Activated CD4-positive, alpha-beta memory T cell treated with anti-CD3 and anti-CD28 coated beads, Interleukin-2, amount 10 ng/mL, durations not matched to agents 7 days and 5 days (primary cell): ENCODE measurements at places on chromosomes 2 and 18.

GRCh38 chr2:74242354-74243071 lies 44.1 kb downstream of the MTHFD2 start:
- DNase-seq, result no peak

DNA sequence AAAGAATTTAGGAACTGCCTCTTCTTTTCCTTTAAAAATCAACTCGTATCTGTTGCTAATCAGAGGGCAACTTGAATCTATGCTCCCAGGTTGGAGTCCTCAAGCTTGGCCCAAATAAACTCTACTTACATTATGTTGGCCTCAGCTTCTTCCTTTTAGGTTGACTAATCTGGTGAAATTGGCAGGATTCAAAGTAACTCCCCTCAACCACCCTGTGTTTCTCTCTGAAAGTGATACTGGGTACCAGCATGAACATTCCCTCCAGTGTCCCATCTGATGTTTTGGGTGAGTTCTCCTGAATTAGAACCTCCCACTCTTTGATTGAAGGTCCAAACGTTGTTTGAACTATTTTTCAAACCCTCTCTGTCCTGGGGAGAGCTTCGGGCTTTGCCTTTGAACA lies 41.3 kb upstream of the MSH6 start:
- DNase-seq, result no peak

- no peak for DNase-seq
Observed at GRCh38 chr2:123826729-123827271, 198.3 kb upstream of the CNTNAP5 start.

GRCh38 chr18:45608400-45608799 lies 6.9 kb upstream of the SLC14A2 start:
- DNase-seq, result no peak

DNA sequence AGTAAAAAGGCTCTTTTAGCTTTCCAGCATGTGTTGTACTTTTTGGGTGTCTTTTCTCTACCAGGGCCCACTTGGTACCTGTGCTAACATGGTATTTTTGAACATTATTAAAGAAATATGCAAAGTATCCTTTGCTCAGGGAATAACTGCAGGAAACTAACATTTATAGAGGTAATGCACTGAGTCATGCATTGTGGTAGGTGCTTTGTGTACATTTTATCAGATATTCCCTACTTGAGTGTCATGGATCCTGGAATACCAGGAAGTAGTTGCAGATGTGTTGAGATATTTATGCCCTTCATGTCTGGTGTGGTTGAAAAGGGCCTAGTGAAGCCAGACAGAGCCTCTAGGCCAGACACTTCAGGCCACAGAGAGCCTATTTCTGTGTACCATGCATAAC lies 215.5 kb upstream of the CYRIA start:
- no peak for DNase-seq

- no peak for DNase-seq
Observed at GRCh38 chr18:79195716-79196683, 126.8 kb downstream of the ATP9B start.

DNA sequence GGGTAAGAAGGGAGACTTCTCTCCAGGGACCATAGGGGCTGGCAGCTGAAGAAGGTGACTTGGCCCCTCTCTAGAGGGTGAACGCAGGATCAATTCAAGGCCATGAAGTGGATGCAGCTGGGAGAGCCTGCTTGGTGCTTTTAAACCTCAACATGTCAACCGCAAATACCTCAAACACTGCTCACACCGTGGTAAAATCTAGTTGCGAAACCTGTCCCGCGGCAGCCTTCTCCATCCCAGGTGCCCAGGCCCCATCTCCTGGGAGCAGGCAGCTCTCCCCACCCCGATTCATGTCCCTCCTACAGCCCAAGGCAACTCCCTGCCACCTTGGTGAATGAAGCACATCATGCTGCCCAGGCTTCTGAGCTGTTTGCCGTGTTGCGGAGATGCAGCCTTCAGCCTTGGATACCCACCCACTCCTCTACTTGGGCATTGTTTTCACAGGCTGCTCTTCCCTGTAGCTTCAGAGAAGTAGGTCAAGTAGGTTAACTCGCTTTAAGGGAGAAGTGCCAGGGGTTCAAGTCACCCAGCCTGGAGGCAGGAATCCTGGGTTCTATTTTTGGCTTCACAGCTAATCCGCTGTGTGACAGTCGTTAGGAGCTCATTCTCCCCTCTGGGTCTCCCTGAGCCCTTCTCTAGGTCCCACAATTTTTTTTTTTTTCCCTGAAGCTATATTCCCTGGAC lies 6.2 kb upstream of the EFR3B start:
- no peak for DNase-seq

DNA sequence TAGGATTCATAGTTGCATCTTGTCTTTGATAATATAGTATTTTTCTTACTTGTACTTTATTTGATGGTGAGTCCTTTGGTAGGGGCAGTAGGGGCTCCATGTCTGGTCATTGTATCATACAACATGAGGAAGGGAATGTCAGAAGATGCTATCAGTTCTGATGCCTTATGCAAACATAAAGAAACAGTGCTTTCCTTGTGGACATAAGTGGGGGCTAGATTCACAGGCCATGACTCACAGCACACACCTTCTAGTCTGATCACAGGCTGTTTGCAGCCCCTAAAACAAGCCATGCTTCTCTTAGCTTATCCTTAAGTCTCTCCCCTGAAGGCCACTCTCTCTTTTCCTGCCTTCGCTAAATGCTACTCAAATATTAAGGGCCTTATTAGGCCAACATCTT lies 10.7 kb upstream of the SLC14A1 start:
- DNase-seq, result no peak

- no peak for DNase-seq
Observed at GRCh38 chr2:197088694-197089093, 162.2 kb upstream of the PGAP1 start.

DNA sequence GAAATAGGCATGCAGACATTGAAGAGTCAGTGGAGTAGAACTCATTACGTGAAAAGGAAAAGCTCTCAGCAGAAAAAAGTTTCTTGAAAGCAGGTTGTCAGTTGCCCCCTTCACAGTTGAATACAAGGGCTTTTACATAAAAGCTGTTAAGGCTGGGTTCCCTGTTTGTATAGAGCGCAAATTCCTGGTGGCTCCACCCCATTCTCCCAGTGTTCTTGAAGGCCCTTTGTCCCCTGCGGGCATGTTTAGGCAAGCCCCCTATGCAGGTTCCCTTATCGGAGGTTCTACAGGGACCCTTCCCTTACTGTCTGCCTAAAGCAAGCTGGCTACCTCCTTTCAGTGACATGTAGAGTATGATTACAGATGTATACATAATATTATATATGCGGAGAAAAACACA lies 497.2 kb upstream of the SYT4 start:
- DNase-seq, result no peak

DNA sequence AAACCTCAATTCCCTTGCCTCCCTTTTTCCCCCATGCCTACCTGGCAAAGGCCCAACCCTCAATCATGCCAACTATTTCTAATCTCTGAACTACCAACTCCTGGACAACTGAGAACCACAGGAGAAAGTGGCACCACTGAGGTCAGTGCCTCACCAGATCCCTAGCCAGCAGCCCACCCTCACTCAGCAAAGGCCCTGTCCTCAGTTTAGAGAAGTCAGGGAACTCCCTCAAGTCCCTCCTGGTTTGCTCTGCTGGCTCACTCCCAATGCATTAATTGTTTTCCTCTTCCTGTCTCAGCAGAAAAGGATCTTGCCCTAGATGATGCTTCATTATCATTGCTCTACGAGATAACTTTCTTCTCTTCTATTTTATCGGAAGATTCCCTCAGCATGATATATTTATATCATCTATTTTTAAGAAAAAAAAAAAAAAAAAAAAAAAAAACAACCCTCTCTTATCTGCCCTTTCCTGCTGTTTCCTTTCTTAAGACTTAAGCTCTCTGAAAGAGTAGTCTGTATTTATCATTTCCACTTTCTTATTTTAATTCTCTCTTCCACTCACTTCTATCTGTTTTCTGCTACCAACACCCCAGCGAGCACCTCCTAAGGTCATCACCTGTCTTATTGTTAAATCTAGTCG lies 22.7 kb upstream of the ZBTB14 start:
- no peak for DNase-seq

- DNase-seq, result no peak
Observed at GRCh38 chr2:28533044-28533680, 37.3 kb downstream of the PLB1 start.

DNA sequence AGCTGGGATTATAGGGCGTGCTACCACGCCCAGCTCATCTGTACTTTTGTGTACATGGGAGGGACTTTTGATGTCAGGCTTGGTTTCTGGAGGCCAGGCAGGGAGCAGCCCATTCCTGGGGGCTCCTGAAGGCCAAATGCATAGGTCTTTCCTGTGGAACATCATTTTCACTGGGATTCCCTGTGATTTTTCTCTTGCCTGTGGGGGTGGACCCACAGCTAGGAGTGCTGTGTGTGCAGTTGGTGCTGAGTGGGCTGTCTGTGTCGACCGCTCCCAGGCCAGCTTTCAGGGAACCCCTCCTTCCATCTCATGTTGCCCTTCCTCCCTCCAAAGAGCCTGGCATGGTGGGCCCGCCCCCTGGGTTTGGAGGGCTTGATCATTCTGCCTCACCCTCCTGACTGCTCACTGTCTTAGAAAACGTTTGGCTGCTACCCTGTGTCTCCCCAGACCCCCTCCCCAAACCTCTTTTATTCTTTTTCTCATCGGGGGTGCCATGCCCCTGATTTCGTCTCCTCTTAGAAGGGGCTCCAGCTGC lies 10.5 kb downstream of the EFHD1 start:
- no peak for DNase-seq

GRCh38 chr2:105894327-105894944 lies 149.7 kb downstream of the NCK2 start:
- no peak for DNase-seq

GRCh38 chr2:70962211-70962884 lies 16.1 kb upstream of the ANKRD53 start:
- DNase-seq, result peak; percentile 14

DNA sequence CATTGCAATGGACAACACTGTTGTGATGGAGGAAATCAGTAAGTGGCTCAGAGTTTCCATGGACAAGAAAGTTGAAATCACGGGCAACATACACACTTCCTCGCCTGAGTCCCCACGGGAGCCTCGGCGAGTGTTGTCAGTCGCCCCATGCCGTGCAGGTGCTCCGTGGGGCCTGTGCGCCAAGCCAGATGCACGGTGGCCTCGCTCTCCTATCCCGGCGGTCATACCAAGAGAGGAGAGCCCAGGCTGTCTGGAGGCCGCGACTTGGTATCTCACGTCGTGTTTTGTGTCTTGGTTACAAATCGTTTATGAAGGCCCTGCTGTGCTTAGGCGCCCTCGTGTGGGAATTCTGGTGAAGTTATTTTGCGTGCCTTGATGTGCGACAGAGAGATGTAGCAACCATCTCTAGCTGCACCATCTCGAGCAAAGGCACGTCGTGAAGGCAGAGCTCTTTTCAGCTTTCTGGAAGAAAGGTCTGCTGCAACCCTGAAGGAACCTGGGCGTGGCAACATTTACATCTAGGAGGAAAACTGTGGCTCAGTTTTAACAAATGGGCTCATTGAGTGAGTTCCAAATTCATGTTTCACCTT lies 21.8 kb downstream of the ATG4B start:
- DNase-seq, result peak; percentile 57

- no peak for DNase-seq
Observed at GRCh38 chr2:84801811-84802210, 79.1 kb downstream of the TRABD2A start.

DNA sequence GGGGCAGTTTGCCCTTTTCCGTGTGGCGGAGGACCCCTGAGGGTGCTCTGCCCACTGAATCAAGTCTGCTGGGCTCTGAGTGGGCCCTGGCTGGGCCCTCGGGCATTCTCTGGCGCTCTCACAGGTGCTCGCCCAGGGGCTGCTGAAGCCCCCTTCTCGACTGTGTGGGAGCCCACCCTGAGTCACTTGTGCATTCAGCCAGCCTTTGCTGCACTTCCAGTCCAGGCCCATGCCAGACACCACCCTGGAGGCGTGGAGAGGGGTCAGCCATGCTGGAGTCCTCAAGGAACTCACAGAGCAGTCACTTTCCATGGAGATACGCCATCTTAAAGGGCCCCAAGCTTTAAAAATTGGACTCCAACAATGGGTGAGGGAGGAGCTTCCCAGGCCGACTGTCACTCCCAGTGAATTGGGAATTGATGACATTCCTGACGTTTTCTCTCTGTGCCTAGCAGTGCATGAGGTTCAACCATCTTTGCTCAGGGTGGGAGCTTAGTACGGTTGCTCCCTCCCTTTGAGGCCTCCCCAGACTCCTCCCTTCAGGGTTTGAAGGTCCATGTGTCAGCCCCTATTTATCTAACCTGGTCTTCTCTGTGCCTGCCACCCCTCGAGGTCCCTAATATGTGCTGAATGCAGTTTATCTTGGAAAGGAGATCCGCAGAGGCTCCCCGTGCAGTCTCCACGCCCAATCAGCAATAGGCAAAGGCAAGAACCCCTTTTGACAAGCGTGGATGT lies 71.8 kb upstream of the HS6ST1 start:
- DNase-seq, result no peak

GRCh38 chr2:9594366-9595054 lies 36.3 kb downstream of the YWHAQ start:
- no peak for DNase-seq
